ELF-1 (cell line): ENCODE measurements at places on chromosomes 5 and 9.
A peak's percentile ranks its signal among the peaks of the same experiment; 100 is the strongest.

DNA sequence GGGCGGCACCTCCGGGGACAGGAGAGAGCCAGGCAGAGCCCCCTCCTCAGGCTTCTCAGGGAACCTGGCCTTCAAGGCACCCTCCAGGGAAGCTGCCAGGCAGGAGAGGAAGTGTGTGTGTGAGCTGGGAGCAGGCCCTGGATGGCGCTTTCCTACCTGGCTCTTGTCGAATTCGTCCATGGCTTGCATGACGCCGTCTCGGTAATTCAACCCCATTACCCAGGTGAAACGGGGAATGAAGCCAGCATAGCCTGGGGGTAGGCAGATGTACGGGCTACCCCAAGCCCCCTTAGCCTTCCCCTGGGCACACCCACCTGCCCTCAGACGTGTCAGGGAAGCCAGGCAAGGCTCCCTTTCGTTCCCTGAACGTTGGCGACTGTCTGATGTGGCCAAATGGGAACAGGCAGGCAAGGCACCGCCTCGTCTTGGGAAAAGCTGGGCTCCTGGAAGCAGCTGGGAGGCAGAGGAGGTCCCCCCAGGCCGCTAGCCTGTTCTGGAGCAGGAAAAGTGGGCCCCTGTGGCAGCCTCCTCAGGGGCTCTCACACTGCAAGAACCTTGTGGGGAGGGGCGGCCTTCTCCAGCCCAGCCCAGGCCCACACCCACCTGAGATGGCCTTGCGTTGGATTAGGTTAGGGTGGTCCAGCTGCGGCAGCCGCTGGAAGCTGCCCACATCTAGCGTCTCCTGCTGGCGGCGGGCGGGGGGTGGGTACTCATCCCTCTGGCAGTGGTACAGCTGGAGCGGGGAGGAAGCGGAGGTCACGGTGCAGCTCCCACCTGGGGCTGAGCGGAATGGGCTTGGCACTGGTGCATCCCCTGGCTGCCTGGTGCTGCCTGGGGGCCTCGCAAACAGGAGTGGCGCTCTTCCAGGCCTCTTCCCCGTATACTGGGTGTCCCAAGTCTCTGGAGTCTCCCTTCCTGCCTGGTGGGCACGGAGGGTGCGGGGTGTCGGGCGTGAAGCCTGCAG lies 3.7 kb downstream of the TUBB4B start:
- DNase-seq, result peak; percentile 70

DNA sequence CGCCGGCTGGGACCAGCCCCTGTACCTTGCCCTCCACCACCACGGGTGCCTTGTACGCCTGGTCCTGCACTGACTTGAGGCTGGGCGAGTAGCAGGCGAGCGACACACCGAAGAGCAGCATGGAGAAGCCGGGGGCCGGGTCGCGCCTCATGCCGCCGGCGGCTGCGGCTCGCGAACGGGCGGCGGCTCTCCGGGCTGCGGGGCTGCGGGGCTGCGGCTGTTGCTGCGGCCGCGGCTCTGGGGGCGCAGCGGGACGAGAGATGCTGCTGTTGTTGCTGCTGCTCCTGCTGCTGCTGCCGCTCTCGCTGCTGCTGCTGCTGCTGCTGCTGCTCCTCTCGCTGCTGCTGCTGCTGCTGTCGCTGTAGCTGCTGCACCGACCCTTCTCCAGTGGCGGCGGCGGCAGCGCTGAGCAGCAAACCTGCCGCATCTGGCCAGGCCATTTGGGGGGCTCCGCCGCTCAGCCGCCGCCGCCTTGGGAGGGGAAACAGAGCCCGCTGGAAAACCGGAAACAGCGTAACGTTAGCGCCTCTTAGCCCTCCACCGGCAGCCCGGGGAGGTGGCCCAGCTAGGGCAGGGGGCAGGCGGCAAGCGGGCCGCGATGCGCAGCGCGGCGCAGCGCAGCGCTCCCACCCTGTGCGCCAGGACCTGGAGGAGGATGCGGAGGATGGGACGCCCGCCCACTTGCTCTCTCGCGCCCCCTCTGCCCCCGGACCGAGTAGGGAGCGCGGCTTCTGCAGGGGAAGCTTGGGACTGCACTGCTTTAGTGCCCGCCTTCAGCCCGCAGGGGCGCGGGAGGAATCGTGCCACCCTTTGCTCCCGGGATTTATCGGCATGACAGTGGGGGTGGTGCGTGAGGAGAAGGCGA lies at the start of gene NRG2:
Gene NRG2 (minus strand): TSS at position 657 of the 865 bp plus-strand sequence.
- peak; percentile 88 for DNase-seq

DNA sequence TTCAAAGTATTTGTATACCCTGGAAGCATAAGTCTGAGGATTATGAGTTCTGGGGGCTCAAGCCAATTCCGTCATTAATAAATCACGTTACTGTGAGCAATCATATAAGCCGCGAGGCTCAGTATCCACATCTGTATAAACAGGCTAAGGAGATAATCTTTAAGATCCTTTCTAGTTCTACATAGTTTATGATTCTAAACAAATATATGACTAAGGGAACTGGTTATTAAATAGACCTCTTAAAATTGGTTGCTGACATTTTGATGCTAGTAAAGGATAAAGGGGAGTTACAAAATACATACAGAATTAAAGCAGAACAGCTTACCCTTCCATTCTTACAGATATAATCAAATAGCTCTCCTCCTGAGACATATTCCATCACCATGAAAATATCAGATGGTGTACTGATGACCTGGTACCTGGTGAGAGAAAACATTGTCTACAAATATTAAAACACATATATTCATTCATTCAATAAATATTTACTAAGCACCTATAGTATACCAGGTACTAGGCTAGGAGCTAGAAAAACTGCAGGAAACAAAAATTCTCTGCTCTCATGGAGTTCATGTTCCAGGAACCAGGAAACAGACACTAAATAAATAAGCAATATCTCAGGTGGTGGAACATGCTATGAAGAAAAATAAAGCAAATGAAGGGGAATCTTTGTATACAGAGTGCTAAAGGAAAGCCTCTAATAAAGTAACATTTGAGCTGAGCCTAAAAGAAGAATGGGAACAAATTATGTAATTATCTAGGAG lies 19.5 kb upstream of the TTC33 start:
- no peak for DNase-seq

DNA sequence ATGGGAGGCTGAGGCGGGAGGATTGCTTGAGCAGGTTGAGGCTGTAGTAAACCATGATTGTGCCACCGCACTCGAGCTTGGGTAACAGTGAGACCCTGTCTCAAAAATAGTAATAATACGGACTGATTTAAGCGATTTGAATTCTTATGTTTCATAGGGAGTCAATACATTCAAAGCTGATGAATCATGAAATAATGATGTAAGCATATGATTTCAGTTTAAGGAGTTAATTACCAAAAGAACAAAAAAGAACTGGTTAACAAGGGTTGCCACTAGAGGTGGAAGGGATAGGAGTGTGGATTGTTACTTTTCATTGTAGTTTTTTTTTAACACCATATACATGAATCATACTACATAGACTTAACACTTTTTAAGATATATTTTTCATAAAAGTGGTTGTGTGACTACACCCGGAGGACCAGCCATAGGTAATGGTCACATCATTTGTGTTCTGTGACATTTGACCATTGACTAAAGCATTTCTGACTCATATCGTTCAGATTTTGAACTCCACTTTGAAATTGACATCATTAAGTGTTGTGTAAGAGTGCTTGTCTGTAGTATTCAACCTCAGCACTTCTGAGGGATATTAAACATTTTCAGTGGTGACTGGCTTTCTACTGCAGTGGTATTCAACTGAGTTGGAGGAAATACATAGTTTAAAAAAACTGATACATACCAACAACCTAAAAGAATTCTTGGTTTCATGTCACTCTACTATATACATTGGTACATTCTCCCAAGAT lies 7.0 kb downstream of the TRMT10B start:
- no peak for DNase-seq

DNA sequence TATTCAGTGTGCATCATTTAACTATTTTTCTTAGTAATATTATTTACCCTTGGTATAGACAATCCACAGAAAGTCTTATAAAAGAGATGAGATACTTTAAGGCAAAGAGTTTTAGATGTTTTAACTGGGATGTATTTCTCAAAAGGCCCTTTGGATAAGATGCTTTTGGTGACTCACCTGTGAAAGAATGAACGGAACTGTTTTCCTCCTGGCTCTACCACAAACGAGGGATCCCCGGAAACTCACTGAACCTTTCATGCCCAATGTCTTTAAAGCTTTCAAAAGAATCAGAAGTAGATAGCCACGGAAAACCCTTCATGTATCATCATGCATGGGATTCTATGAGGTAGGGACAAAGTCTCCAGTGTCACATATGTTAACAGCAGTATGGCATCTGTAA lies 1.6 kb downstream of the ZNF782 start:
- DNase-seq, result no peak

DNA sequence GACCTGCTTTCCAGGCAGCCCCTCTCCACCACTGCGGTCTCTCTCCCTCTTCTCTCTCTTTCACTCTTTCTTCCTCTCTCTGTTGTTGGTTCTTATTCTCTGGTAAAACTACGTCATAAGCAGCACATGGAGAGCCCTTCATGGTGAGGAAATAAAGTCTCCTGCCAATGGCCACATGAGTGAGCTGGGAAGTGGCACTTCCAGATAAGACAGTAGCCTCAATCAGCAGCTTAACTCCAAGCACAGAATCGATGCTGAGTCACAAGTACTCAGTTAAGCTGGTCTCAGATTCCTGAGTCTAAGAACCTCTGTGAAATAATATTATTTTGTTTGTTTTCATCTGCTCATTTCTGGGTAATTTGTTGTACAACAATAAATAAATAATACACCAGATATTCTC lies 500.1 kb downstream of the GABRG2 start:
- no peak for DNase-seq

GRCh38 chr9:38422555-38423260 lies 1.5 kb downstream of the IGFBPL1 start:
- DNase-seq, result peak; percentile 26

- DNase-seq, result peak; percentile 84
Observed at GRCh38 chr5:50666261-50667022, at the start of gene PARP8. Gene PARP8, plus strand, starts transcription at chr5:50666637. Its CDS starts 459 bp downstream, at chr5:50667096.

DNA sequence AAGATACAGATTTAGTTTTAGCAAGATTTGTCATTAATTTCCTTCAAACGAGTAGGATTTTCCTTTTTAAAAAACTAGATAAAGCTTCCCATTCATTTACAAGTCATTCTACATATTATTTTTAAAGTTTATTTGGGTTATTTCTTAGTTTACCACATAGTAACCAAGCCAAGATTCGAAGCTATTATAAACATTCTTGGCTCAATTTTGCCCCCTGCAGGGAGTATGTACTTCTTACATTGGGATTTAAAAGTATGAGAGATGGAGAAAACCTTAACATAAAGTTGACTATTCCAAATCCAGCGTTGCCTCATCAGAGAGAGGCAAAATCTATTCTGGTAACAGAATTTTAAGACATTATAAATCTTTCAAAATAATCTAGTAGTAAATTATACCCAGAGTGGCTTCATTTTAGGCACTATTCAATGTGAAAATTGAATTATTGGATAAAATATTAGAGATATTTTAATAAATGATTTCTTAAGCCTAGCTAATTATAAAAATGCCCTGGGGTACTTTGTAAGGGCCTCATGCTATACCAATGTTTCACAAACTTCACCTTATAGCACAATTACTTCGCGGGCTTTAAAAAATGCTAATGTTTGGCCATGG lies 39.1 kb downstream of the FBN2 start:
- no peak for DNase-seq

DNA sequence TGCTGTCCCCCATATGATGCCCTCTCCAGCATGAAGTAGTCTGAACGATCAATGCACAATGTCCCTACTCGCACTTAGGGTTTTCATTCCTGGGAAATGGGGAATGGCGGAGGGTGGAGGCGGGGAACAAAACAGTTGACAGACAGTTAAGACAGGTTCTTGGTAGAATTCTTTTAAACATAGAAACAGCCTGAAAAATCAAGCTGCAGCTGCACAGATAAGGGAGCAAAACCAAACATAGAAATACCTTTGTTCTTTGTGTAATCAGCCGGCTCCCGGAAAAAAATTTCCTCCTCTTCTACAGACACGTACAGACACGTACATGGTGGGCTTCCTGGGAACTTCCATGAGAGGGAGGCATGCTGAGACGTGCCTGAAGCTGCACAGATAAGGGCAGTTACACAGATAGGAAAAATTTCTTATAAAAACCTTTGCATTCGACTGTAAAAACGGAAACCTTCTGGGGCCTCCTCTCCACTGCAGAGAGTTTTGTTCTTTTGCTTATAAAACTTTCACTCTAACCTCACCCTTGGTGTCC lies 662.4 kb upstream of the PTPRD start:
- DNase-seq, result no peak

GRCh38 chr9:20684875-20685696 lies 1.0 kb downstream of the FOCAD start:
- DNase-seq, result no peak

DNA sequence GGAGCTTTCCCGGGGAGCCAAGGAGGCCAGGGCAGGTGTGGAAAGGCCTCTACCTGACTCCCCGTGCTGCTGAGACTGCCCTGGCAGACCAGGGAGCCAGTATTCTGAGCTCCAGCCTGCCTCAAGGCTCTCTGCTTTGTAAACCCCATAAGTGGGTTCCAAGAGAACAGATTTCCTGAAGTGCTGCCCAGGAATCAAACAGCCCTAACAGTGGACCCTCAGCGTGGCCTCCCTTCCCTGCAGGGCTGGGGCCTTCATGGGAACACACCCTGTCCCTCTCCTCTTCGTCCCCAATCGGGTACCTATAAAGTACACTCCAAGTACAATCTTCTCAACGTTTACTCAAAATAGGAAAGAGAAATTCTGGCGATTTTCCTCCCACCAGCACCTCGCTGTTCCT lies 252.5 kb downstream of the FSTL4 start:
- no peak for DNase-seq

DNA sequence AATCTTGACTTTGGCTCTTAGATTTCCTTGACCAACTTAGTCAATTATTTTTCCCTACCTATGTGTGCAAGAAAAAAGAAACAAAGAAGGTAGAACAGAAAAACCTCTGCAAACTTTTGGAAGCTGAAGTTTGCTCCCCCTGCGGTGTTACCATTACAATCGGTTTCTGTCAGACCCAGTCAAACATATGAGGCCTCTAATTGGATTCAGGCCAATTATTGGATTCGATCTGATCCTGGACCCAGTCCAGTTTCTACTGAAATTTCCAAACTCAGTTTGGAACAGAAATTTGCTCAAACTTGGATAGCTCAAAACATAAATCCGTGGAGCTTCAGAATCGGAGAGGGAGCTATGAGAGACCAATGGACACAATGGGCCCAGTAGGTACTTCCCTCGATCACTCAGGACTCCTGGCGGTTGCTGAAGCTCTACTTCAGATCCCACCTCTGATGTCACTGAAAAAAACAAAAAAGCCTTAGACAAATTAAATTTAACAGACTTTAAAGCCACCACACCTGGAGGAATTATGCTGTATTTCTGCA lies 523.9 kb downstream of the DMRTA1 start:
- no peak for DNase-seq
